ENCODE measurements at places on chromosomes 7 and 10.

DNA sequence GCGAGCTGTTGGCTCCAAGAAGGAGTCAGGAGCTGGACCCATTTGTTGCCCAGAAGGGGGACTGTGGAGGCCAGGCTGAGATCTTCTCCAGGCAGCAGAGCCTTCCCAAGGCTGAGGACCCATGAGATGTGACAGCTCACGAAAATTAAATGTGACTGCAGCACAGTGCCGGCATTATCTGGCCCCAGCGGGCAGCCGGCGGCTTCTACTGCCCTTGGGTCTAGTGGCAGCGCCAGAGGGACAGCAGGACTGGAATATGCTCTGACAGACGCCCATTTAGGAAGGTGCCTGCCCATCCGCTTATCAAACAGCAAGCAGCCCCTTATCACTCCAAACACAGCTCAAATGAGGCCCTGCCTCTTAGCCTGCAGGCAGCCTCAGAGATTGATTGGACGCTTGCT is 122.9 kb upstream of the LYZL2 start:
- DNase-seq: no peak

GRCh38 chr7:20595971-20596370 is 19.5 kb upstream of the ABCB5 start:
- no peak for DNase-seq

- DNase-seq: no peak
Measured at GRCh38 chr10:5583525-5584175, 58.9 kb downstream of the CALML3 start.

GRCh38 chr7:112449353-112449752 is 907 bp upstream of the IFRD1 start:
- peak; percentile 31 for DNase-seq

GRCh38 chr7:33832271-33832721 is 73.0 kb upstream of the BMPER start:
- no peak for DNase-seq

DNA sequence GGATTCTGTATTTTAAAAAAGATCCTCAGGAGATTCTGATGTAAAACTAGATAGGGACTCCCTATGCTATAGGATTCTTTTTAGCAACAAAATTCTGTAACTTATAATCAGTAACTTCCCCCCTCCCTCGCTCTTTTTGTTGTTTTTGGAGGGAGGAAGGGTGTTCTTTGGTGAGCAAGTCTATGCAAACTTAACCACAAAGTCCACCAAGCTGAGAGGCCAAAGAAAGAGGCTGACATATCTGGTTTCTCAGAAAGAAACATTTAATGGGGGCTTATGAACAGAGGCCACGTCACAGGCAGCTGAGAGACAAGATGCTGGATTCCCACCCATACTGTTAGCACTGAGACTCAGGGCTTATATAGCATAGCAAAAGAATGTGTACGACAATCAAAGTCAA is 14.3 kb upstream of the ABCB5 start:
- DNase-seq: no peak

DNA sequence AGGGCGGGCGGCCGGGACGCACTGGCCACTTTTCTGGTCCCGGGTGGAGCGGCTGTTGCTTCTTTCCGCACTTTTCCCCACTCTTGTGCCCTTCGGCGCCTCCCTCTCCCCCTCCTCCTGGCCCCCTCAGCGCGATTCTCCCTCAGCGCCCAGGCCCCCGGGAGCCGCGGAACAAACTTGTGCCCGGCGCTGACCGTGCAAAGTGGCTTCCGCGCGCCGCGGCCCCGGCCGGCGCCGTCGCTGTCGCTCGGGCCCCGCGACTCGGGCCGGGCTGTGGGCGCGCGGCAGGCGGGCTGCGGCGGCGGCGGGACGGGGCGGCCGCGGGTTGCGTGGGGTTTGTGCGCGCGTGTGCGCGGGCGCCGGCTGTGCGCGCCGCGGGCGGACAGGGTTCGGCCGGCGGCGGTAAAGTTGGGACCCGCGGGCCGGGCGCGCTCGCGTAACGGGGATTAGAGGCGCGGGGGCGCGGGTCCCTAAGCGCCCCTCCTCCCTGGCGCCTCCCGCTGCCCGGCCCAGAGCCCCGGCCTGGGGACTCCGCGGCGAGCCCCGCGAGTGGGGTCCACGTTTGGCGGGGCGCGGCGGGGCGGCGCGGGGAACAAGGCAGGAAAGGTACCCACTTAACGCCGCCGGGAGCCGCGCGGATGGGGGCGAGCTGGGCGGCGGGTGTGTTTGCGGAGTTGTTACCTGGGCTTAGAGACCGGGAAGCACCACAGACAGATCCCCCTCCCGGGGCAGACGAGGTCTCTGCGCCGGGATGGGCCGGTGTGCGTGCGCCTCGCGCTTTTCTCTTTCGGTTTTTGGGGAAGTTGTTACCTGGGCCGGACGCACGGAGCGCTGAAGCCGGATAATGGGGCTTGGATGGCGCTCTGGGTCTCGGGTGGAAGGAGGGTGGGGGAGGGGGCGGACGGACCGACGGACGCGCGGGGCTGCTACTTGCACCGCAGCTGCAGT is 860 bp downstream of the ZEB1 start:
- no peak for DNase-seq

DNA sequence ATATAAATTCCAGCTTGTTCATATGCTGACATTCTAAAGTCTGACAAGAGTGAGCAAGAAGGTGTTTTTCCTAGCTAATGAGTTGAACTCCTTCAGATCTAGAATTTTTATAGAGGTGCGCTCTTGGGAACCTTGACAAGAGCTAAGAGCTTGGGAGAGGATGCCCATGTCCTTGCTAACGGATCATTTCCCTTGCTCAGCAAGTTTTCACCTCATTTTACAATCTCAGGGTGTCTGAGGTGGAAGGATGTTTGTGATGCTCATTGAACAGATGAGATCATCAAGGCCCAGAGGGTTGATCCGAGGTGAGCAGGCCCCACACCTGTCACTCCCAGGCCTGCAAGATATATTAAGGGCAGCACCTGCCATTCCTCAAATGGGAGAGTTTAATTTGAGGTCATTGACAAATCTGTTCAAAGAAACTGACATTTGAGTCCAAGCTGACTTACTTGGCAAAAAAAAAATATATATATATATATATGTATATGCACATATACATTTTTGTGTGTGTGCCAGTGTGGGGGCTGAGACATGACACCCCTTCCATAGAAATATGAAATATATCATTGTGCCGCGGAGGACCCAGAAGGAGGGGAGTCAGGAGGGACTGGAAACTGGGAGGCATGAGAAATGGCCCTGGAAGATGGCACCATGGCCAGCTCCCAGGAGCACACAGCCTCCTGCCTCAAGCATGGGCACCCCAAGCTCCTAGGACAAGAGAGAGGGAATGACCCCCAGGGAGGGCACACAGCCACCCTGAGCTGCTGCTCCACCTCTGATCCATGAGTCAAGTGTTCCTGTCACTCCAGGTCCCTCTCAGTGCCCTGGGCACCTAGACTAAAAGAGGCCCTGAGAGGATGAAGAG is 17.3 kb upstream of the TMEM72 start:
- no peak for DNase-seq

GRCh38 chr10:4867520-4868356 is 41.7 kb downstream of the AKR1E2 start:
- DNase-seq: peak; percentile 57

- no peak for DNase-seq
Measured at GRCh38 chr10:26368463-26368862, 69.7 kb upstream of the APBB1IP start.

GRCh38 chr7:154817224-154817896 is 185.6 kb downstream of the PAXIP1 start:
- no peak for DNase-seq

DNA sequence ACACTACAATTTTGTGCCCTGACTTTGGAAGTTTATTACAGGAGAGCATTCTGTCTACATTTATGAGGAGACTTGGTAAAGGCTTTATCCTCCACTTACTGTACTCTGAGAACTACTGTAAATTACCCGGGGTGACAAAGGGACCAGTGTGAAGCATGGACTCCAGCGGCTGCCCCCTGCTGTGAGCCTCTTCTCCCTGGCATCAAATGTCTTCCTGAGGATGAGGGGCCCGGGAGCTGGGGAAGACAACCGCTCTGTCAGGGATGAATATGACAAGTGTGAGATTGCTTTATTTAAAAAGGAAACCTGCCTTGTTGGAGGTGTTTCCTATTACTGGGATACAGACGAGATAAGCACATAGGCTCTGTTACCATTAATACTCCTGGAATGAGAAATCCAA is 714.8 kb downstream of the CCSER2 start:
- no peak for DNase-seq

GRCh38 chr10:127447197-127447596 is 101.9 kb upstream of the NPS start:
- DNase-seq: no peak

GRCh38 chr7:80150611-80151273 is 16.1 kb downstream of the GNAI1 start:
- peak; percentile 41 for DNase-seq
